A549 treated with GW870086 at 1 μM for 4 hours (cell line): ENCODE measurements at places on chromosomes 11 and 22. TPM values are rescaled to one million over a fixed set of nuclear protein-coding genes. Genes with fewer than 3 reads are reported as not detected.

Gene APOL5
- not detected in 5 replicates for total RNA-seq

Gene ZC3H12C
- 5.1 to 9.0 TPM (median 8.0 TPM) in 5 replicates for total RNA-seq

Gene B4GALNT4
- total RNA-seq, result 9.3 to 21.2 TPM (median 16.6 TPM) in 5 replicates

Gene DEUP1
- not detected in 5 replicates for total RNA-seq

Gene ARHGAP20
- 0.03 TPM in 1 of 5 replicates, not detected in the others for total RNA-seq

Gene PNPLA5
- total RNA-seq, result not detected in 5 replicates

Gene FAU
- 887 to 1,065 TPM (median 962 TPM) in 5 replicates for total RNA-seq

Gene SMC1B
- total RNA-seq, result 0.03 TPM in 2 of 5 replicates, not detected in the others

Gene CSF2RB
- total RNA-seq, result not detected in 5 replicates

Gene AGBL2
- 0.86 to 2.0 TPM (median 1.00 TPM) in 5 replicates for total RNA-seq

Gene MRGPRF
- total RNA-seq, result 0.06 to 0.09 TPM (median 0.08 TPM) in 3 of 5 replicates, not detected in the others

Gene AMBRA1
- 12.9 to 16.4 TPM (median 14.0 TPM) in 5 replicates for total RNA-seq

Gene F2
- 1.9 to 2.6 TPM (median 2.2 TPM) in 5 replicates for total RNA-seq

Gene NECTIN1
- 8.6 to 12.6 TPM (median 10.8 TPM) in 5 replicates for total RNA-seq

Gene TMEM135
- total RNA-seq, result 8.1 to 15.7 TPM (median 10.1 TPM) in 5 replicates

Gene SLC22A12
- total RNA-seq, result not detected in 5 replicates

Gene SEPTIN3
- 0.72 to 1.3 TPM (median 1.0 TPM) in 5 replicates for total RNA-seq

Gene APOBEC3A
- 0.09 TPM in 1 of 5 replicates, not detected in the others for total RNA-seq

Gene ART1
- 0.10 TPM in 1 of 5 replicates, not detected in the others for total RNA-seq

Gene ESAM
- 12.0 to 17.2 TPM (median 13.7 TPM) in 5 replicates for total RNA-seq

Gene DDT
- 129 to 161 TPM (median 156 TPM) in 5 replicates for total RNA-seq

Gene CD6
- total RNA-seq, result 0.06 to 0.11 TPM (median 0.10 TPM) in 3 of 5 replicates, not detected in the others

Gene TUBGCP6
- total RNA-seq, result 6.9 to 10.3 TPM (median 10.3 TPM) in 5 replicates

Gene OSBP2
- total RNA-seq, result 8.9 to 11.4 TPM (median 9.8 TPM) in 5 replicates

Gene INPP5J
- total RNA-seq, result 0.46 to 0.57 TPM (median 0.51 TPM) in 5 replicates

Gene UBQLNL
- not detected in 5 replicates for total RNA-seq

Gene CCDC87
- total RNA-seq, result 0.21 to 0.68 TPM (median 0.53 TPM) in 5 replicates

Gene OR10A2
- total RNA-seq, result not detected in 5 replicates

Gene SMTNL1
- total RNA-seq, result not detected in 5 replicates

Gene TRPT1
- total RNA-seq, result 18.9 to 30.4 TPM (median 26.2 TPM) in 5 replicates

Gene HORMAD2
- total RNA-seq, result not detected in 5 replicates

Gene MMP27
- not detected in 5 replicates for total RNA-seq

Gene MPZL2
- total RNA-seq, result 0.07 to 0.09 TPM in 2 of 5 replicates, not detected in the others
